ENCODE measurements at places on chromosomes 2 and 18.

GRCh38 chr2:189609853-189610252, 29.3 kb upstream of the SLC40A1 start:
- no peak for DNase-seq

DNA sequence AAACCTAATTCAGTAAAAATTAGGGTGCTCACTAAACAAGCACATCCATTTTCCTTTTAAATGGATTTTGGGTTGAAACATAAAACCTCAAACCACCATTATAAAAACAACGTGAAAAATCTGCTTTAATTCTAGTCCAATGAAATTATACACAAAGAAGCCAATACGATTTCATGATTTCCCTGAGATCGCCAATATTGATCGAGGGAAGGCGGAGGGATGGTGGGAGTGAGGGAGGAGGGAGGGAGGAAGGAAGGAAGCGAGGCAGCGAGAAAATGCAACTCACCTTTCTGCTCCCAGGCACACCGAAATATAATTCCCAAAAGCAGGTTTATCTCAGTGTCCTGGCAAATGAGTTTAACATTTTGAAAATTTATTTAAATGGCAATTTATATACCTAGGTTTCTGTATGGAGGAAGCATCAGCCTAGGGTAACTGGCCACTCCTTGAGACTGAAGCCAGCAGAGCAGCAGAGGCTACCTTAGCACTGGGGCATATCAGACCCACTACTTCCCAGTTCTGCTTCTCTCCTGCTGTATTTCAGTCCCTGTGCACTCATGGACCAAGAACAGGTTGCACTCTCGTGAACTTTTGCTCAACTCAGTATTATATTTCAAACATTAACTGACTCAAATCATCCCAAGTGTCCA, 2.3 kb upstream of the ONECUT2 start:
- no peak for DNase-seq

- no peak for DNase-seq
These were observed 87.2 kb downstream of the KCTD18 start for GRCh38 chr2:200422532-200423261.

DNA sequence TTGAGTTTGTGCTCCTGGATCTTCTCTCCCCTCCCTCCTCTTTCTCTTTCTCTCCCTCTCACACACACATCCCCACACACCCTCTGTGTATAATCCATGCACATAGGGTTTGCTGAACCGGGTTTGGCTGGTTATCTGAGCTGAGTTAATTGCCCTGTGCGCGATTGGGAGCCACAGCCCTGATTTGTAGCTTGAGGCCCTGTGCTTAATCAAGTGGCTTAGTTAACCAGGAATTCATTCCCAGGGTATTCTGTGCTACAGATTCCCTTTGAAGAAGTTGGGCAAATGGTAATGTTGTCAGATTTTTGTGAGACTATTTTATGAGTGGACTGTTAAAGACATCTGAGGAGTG, 6.2 kb downstream of the PARD3B start:
- no peak for DNase-seq

- DNase-seq = no peak
These were observed 77.6 kb upstream of the MC2R start for GRCh38 chr18:13992826-13993540.

- DNase-seq = no peak
These were observed 483.9 kb upstream of the ZNF804A start for GRCh38 chr2:184114439-184114838.

DNA sequence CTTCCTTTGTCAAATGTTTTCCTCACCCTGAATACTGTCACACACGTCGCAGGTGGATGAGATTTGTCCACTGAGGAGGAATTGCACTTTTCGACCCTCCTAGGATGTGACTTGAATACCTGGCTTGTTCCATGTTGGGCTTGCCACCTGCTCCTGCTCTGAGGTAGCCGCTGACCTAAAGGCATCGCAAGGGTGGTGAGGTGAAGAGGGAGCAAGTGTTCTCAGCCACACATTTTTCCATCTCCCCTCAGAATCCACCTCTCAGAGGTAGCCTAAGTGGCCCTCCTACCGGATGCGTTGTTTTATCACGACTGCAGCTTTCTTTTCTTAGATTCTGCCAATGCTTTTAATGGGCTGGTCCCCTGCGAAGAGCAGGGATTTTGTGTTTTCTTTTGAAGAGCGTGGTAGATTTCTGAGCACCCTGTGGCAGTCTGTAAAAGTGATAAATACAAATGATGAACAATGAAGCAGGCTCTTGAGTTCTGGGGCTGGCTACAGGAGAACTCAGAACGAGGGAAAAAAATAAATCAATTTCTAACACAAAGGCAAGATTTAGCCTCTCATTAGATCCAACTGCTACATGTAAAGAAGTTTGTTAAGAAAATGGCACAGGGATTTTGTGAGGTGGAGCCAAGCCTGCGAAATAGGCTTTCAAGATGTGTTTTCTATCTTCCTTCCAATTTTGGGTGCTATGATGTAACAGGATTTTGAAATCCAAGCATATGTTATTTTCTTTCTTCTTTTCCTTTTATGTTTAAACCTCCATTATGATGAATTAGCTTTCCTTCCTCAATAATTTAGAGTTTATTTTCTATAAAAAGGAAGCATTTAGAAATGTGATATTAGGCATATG, 386.7 kb downstream of the TGIF1 start:
- DNase-seq = no peak

DNA sequence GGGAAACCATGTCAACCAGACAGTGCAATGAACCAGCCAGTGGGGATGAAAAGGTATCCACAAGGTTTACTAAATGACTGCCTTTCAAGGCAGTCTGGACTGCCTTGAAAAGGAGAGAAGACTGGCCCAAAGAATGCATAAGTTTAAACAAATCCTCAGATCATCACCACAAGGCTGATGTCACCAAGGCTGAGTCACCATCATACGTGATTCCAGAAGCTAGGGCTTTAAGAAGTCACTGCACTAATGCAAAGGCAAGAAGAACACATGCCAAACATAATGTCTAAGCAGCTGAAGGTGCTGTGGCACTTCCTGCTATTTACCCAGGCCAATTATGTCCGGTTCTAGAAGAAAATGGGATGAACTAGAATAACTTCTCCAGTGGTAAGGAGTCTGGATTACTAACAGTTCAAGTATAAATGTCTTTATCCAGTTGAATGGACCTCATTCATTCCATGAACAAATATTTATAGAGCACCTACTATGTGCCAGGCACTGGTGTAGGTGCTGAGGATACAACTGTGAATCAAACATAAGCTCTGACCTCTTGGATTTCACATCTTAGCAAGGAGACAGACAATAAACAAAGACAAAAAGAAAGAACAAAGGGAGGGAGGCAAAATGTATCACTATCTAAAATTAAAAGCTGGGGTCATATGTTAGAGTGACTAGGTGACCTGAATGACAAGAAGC, 37.6 kb upstream of the ONECUT2 start:
- DNase-seq = no peak

DNA sequence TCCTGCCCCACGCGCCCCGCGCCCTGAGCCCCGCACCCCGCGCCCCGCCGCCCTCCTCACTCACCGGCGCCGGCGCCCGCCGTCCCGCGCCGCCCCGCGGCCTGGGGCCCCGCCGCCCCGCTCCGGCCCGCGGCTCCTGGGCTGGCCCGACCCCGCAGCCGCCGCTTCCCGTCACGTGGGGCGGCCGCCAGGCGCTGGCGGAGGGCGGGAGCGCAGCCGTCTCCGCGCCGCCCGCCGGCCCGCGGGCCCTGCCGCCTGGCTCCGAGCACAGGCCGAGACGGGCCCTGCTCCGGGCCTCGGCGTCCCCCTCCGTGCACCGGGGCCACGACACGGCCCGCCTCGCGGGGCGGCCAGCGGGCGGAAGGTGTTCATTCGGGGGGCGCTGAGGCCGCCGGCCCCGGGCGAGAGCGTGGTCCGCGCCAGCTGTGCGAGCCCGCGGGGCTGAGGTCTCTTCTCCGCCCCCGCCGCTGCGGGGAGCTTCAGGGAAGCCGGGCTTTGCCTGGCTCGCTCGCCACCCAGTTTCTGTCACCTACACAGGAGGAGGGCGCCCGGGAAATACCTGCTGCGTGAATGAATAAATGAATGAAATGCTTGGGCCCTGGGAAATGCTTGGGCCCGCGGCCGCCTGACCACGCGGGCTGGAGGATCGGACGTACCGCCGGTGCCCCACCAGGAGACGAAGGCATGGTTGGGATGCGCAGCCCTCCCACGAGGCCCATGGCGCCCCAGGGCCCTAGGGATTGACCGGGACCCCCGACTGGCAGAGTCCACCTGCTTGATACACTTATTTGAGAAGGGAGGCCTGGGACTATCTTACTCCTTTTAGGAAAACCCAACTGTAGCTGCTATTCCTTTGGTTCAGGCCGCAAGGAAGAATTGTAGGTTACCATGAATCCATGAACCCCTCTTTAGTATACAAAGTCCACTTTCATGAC, at the start of gene TGFBRAP1:
Gene TGFBRAP1, minus strand, starts transcription at position 175 of the 935 bp plus-strand sequence. CDS start 21,434 bp downstream, outside the sequence.
- peak; percentile 27 for DNase-seq

GRCh38 chr2:11829947-11830707, 83.7 kb downstream of the LPIN1 start:
- peak; percentile 41 for DNase-seq

- DNase-seq = no peak
These were observed 334.0 kb downstream of the TRIB2 start for GRCh38 chr2:13050764-13051163.

DNA sequence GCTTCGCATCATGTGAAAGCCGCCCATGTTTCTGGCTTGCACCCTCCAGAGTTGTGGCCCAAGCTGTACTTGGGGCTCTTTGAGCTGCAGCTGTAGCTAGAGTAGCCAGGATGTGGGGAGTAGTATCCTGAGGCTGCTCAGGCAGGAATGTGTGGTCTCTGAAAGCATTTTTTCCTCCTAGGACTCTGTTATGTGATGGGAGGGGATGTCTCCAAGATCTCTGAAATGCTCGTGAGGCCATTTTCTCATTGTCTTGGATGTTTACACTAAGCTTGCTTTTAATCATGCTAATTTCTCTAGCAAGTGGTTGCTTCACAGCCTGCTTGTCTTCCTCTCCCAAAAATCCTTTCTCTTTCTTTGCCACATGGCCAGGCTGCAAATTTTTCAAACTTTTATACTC, 687.6 kb downstream of the DCDC2C start:
- DNase-seq = no peak

DNA sequence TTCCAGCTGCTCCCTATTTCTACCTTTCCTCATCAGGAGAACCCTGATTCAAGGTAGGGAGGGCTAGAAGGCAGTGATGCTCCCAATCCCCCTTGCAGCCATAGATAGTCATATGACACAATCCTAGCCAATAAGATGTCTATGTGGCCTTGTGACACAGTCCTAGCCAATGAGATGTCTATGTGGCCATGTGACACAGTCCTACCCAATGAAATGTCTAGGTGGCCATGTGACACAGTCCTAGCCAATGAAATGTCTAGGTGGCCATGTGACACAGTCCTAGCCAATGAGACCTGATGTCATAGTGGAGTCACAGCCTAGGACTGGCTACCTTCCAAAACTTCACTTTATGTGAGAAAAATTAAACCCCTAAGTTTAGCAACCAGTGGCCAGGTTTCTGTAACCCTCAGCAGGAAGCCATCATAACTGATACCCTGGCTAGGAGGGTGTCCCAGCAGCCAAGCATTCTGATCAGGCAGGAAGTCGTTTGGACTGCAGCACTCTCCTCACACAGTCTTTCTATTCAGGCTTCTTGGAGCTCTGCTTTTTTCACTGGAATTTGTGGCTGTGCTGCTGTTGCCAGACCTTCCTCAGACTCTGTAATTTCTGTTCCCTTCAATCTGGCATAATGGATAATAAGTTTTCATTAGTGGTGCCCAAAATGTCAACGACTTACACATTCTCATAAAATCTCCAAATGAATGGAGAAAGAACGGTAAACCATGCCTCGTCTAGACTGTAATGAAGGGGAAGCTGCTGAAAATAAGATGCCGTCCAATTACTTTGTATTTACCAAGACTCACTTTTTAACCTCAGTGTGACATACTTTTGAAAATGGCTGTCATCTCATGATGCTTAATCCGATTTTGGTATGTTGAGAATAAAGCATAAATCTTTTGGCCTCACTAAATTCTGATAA, 165.0 kb upstream of the NCKAP5 start:
- no peak for DNase-seq

DNA sequence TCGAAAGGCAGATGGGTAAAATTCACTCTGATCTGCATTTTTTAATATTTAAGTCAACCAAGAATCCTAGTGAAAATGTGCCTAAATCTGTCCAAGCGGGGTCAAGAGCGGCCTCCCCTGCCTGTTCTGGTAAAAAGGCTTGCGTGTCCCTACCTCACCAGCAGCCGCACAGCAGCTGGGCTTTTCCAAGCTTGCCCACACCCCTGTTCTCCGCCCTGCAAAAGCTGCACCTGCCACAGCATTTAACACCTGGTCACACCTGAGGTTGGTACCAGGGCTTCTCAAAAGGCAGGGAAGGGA, 25.8 kb upstream of the TMEM182 start:
- no peak for DNase-seq

Measured in stimulated activated CD4-positive, alpha-beta T cell treated with anti-CD3 and anti-CD28 coated beads, Interleukin-15, amount 100 ng/mL, for 48 hours (primary cell).